ENCODE measurements at places on chromosomes 5 and 9. TPM values are rescaled to one million over a fixed set of nuclear protein-coding genes. Genes with fewer than 3 reads are reported as not detected.

The FAM169A gene
- total RNA-seq, result 14.9 TPM

DNA sequence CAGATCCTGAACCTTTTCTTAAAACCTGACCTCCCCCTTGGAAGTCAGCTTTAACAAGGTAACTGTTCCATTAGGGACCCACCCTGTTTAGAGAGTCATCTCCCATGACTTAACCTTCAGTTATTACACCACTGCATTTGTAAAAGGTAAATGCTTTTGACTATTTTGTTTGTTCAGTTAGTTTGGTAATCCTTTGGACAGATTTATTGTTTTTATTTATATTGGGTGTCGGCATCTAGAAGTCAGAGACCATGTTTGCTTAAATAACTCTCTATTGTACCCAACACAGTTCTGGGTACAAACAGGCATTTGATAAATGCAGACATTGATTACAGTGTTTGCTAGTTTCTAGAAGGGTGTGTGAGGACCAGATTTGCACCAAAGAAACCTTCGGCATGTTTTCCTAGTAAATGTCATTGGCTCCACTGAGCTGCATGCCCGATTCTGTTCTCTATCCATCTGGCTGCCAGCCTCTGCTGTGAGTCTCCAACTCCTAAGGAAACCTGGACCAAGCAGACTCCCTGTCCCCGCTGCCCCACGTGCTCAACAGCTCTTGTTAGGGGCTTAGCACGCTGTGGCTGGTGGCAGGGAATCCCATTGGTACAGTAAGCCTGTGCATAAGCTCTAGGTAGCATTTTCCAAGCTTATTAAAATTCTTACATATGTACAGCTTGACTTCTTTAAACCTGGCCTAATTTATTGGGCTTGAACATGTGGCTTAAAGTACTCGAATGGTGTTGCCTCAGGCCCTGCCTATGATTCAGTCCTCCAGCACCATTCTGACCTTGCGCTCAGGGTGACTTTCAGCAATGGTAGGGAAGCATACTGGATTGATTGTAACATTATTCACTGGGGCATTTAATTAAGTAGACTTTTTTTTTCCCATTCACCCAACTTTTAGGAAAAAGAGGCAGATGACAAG, 6.6 kb downstream of the PCBD2 start:
- ATAC-seq, result peak; percentile 87

The RASGRF2 gene
- total RNA-seq, result 1.9 TPM

GRCh38 chr5:54311176-54311677, 854 bp upstream of the ARL15 start:
- no peak for ATAC-seq

- ATAC-seq, result no peak
These were observed 65.4 kb upstream of the FAM174A start for GRCh38 chr5:100469767-100470166.

GRCh38 chr9:89421595-89421994, 76.3 kb downstream of the SEMA4D start:
- no peak for ATAC-seq

DNA sequence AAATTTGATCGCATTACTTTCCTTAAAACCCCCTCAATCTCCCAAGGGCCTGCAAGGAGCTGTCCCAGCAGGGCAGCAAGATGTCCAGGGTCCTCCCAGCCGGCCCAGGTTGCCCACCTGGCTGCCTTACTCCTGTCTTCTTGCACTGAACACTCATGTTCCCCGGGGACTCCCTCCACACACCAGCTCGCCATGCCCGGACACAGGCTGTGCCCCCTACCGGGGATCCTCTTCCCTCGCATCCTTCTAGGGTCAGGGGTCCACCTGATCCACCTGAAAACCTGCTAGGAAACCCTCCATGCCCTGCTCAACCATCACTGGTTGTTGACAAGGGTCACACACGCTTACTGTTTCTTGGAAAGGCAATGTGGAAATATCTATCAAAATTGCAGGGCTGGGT, 172.0 kb upstream of the MSX2 start:
- no peak for ATAC-seq

- peak; percentile 89 for ATAC-seq
These were observed 77.7 kb downstream of the EBF1 start for GRCh38 chr5:159021901-159022556.

DNA sequence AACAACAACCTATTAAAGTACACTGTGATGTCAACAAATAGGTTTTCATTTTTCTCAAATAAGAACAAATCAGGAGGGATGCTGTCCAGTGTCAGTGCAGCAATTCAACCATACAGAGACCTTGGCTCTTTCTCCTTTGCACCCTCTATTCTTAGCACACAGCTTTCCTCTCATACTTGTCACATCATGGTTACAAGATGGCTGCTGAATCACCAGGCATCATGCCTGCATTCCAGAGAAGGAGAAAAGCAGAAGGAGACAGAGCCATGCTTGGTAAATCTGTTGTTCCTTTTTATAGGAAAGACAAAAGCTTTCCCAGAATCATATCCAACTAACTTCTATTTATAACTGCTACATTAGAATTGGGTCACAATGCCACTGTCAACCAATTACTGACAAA, 124.7 kb upstream of the VLDLR start:
- no peak for ATAC-seq
